Activated naive CD4-positive, alpha-beta T cell (primary cell): ENCODE measurements at places on chromosomes 4 and X.

- no peak for DNase-seq
Measured at GRCh38 chrX:12360383-12360782, 222.1 kb downstream of the FRMPD4 start.

GRCh38 chr4:137393044-137393443 lies 139.2 kb downstream of the PCDH18 start:
- DNase-seq = no peak

DNA sequence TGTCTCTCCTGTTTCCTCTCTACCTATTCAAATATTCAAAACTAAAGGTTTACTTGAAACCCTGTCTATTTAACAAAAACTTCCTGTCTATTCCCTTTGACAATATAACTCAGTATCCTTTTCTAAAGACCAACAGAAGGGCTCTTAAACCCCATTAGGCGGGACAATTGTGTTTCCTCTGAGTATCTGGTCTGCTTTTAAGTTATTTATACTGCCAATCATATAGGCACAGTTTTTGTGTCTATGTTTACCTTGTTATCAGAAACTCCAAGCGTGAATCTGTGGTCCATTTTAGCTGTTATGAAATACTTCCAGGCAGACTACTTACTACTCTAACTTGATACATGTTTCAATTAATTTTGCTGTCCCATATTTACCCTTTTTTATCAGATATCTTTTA lies 350.0 kb upstream of the CTSO start:
- no peak for DNase-seq

- DNase-seq = no peak
Measured at GRCh38 chr4:15139599-15139998, 137.3 kb downstream of the CPEB2 start.

GRCh38 chrX:96373047-96373355 lies 311.6 kb upstream of the DIAPH2 start:
- DNase-seq = no peak

GRCh38 chrX:136210243-136210642 lies 41.0 kb downstream of the MAP7D3 start:
- no peak for DNase-seq

- no peak for DNase-seq
Measured at GRCh38 chr4:101114936-101115372, 232.4 kb downstream of the PPP3CA start.

GRCh38 chr4:244471-244870 lies 60.8 kb downstream of the ZNF732 start:
- no peak for DNase-seq

GRCh38 chr4:40058121-40058520 lies 1.5 kb downstream of the N4BP2 start:
- no peak for DNase-seq

GRCh38 chr4:99841129-99841528 lies 24.5 kb downstream of the DAPP1 start:
- no peak for DNase-seq

DNA sequence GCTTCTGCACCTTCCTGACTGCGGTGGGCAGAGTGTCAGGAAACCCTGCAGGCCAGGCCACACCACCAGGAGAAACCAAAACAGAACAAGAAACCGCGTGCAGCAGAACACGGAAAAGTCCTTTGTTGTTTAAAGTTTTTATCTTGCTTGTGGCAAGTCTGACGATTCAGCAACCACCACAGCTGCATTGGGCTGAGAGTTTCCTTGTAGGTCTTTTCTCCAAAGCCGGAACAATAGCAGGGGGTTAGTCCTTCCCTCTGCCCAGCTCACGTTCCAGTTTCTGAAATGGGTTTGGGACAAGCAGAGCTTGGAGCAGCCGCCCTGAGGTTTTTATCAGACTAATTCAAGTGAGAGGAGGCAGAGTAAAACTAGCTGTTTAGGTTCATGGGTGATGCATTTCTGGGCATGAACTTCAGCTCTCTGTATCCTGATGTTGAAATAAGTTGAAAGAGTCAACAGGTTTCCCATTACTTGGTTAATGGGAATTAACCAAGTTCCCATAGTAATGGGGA lies 216.9 kb downstream of the PTTG2 start:
- DNase-seq = no peak

DNA sequence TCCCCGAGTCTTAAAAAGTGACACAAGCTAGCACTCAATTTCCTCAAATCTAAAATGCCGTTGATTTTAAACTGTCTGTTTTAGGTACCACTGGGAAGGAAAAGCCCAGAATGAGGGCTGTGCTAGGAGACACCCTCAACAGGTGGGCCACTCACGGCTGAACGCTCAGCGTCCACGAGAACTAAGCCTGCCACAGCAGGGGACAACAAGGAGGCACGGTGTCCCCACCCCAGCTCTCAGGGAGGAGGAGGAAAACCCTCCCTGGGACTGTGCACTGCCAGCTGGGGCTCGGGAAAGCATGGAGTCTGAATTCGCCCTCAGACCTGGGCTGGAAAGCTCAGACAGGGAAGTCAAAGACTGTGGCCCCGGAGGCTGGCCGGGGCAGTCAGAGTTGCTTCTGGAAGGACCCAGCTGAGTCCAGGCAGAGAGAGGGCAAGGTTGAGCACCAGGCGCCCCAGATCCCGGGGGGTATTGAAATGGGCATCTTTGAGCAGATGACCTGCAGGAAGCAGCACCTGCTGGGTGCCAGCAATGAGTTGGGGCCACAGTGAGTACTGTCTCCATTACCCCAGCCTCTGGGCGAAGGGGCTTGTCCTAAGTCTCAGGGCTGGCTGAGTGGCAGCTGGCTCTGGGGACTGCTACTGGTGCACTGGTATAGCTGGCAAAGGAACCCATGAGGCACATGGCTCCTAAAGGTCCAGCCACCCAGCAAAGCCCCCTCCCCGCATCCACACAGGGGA lies 769 bp upstream of the CPZ start:
- no peak for DNase-seq

DNA sequence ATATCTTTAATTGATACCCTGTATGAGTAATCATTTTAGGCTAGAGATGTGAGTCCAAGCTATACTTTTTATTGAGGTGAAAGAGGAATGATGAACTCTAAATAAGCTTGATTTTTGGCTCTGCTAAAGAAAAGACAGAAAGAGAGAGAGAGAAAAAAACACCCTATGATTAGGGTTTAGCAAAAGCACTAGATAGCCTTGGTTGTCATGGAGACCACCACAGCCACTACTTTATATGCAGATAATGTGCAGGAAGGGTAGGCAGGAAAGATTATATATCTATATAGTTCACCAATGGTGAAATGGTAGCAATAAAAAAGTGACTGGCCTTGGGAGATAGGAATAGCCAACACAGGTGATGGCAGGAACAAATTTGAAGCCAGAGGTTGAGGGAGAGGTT lies 69.9 kb upstream of the CAMK2D start:
- no peak for DNase-seq

DNA sequence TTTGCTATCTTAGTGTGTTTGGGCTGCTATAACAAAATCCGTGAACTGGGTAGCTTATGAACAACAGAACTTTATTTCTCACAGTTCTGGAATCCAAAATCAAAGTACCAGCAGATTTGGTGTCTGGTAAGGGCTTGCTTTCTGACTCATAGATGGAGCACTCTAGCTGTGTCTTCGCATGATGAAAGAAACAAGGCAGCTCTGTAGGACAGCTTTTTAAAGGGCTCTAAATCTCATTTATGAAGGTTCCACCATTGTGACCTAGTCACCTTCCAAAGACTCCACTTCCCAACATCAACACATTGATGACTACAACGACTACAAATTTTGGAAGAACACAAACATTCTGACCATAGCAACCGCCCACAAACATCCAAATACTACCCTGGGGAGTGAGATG lies 158.6 kb upstream of the LCORL start:
- no peak for DNase-seq

DNA sequence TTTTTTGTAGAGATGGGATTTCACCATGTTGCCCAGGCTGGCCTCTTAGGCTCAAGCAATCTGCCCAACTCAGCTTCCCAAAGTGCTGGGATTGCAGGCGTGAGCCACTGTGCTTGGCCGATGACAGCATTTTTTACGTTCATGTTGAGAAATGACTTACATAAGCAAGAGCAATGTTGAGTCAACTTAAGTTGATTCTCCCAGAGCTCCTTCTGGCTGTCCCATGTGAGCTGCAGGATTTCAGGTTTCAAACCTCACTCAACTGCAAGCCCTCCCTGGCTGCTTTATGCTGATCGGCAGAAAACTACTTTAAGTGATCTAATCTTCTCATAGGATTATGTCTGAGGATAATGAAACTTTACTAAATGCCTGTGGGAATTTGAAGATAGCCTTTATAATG lies 86.8 kb downstream of the GC start:
- no peak for DNase-seq
